ENCODE measurements at places on chromosomes 12 and 14. TPM values are rescaled to one million over a fixed set of nuclear protein-coding genes. Genes with fewer than 3 reads are reported as not detected.

DNA sequence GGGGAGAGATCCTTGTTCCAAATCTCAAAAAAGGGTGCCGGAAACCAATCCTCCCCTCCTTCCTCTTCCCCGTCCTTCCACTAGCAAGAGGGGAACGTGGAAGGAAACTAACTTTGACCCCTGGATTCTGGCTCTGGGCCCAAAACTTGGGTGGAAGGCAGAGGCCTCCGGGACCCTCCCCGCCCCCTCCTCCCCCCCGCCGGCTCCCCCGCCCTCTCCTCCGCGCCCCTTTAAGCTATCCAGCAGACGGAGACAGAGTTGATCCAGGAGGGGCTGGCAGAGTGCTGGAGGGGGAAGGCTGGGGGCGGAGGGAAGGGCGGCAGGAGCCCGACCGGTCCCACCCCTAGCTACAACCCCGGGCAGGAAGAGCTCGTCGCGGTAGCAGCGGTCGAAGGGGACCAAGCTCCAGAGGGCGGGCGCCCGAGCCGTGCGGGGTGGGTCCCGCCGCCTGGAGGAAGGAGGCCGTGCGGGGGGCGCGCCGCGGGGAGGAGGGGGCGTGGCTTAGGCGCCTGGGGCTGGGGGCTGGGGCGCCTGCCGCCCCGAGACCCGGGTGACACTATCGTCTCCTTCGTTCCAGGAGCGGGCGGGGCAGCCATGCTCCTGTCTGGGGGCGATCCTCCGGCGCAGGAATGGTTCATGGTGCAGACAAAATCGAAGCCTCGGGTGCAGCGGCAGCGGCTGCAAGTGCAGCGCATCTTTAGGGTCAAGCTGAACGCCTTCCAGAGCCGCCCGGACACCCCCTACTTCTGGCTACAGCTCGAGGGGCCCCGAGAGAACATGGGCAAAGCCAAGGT, at the start of gene NYNRIN:
NYNRIN (plus strand) TSS at position 351 of the 794 bp plus-strand sequence; CDS start at position 595, 244 bp downstream.
- peak; percentile 70 for DNase-seq

- peak; percentile 50 for DNase-seq
Observed at GRCh38 chr12:132771126-132771838, 9.7 kb upstream of the ANKLE2 start.

GALNT4 gene
- 15.6 TPM for total RNA-seq

RNF212B gene
- total RNA-seq: not detected

SPIC gene
- total RNA-seq: not detected

DNA sequence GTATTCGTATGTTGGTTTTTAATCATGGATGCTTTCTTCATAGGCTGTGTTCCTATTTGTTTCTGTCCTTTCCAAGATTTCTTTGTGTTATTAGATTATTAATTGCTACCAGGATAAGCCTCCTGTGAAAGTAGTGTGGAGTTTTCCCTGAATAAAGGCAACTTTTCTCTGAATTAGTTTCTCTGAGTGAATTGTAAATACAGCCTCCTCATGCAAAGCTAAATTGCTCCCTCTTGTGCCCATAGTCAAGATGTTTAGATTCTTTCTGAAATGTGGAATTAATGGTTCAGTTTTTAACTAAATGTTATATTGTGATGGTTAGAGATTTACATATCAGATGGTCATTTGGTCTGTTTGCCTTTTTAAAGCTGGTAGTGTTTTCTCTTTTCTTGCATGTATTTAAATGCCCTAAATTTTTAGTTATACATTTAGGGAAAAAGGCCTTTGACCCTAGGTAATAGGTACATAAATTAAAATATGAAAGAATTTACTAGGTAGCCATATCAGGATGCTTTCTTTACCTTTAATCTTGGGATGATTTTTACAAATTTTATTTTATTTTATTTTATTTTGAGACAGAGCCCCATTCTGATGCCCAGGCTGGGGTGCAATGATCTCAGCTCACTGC, 8.9 kb downstream of the APAF1 start:
- no peak for DNase-seq

DNA sequence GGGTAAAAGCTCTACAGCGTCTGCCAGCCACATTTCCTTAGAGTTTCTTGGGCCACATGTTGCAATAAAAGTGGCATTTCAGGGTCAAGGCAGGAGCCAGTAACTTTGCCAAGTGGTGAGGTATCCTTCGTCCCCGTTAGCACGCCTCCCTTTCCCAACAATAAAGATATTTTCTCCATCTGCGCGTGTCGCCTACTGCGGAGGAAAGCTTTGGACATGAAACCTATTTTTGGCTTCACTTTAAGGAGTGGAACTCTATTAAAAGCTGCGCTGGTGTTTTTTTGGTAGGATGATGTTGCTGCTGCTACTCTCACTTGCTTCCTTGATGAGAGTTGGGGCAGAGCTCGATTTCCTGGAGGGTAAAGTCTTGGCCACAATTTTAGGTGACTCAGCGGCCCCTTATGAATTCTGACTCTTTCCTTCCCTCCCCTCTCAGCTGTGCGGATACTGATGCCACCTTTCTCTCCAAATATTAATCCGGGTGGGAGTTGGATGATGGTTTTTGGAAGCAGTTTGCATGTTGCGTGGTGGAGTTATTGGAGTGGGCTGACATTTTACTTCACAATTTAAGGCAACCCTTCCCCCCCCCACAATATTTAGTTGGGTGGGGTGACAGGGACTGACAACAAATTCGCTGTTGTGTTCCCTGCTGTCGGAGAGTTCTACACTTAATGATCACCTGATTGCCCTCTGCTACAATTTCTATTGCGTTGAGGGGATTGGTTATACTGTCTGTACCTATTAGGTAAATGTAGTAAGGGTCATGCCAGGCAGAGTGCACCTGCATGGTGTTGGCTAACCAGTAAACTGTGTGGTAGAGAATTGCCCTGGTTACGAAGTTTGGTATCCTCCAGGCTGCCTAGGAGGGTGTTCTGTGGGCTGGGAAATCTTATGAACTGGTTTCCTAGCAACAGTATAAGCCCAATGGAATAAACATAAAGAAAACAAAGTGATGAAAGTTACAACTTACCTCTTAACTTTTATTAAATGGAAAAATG, 1.1 kb downstream of the CCDC91 start:
- no peak for DNase-seq
